ENCODE measurements at places on chromosomes 6 and 20. TPM values are rescaled to one million over a fixed set of nuclear protein-coding genes. Genes with fewer than 3 reads are reported as not detected.

The EYS gene
- not detected for polyA plus RNA-seq

The ITPR3 gene
- polyA plus RNA-seq = 2.4 TPM

The CFAP206 gene
- 0.07 TPM for polyA plus RNA-seq

The IMPG1 gene
- polyA plus RNA-seq = not detected

The ID4 gene
- polyA plus RNA-seq = not detected

The CCND3 gene
- polyA plus RNA-seq = 628 TPM

The PCK1 gene
- polyA plus RNA-seq = not detected

The SLC22A3 gene
- not detected for polyA plus RNA-seq

The RFX6 gene
- not detected for polyA plus RNA-seq

The ZNF311 gene
- polyA plus RNA-seq = 0.05 TPM

The COL21A1 gene
- polyA plus RNA-seq = not detected

The POU5F1 gene
- not detected for polyA plus RNA-seq

The IL20RA gene
- not detected for polyA plus RNA-seq

The CDS2 gene
- polyA plus RNA-seq = 39.7 TPM

The DEF6 gene
- 196 TPM for polyA plus RNA-seq

The SCUBE3 gene
- 0.06 TPM for polyA plus RNA-seq

The TBX18 gene
- not detected for polyA plus RNA-seq

The RAET1G gene
- polyA plus RNA-seq = not detected

The ERVFRD-1 gene
- polyA plus RNA-seq = not detected

The PHF3 gene
- 38.6 TPM for polyA plus RNA-seq

The TMEM244 gene
- polyA plus RNA-seq = not detected

The CTAGE9 gene
- not detected for polyA plus RNA-seq

The VIP gene
- not detected for polyA plus RNA-seq

The TMEM200A gene
- polyA plus RNA-seq = not detected

The SYNE1 gene
- polyA plus RNA-seq = 40.7 TPM

The NRN1 gene
- 0.13 TPM for polyA plus RNA-seq

The LY86 gene
- polyA plus RNA-seq = 6.3 TPM

The FABP7 gene
- not detected for polyA plus RNA-seq

The TRAPPC3L gene
- polyA plus RNA-seq = not detected

The FAM209B gene
- polyA plus RNA-seq = 1.7 TPM

The CRIP3 gene
- polyA plus RNA-seq = not detected

The NKAIN2 gene
- polyA plus RNA-seq = not detected

The PIGU gene
- polyA plus RNA-seq = 18.3 TPM

The TEAD3 gene
- 0.15 TPM for polyA plus RNA-seq

The PRL gene
- polyA plus RNA-seq = 2.6 TPM

The SLC44A4 gene
- polyA plus RNA-seq = not detected

The ARMH2 gene
- 0.27 TPM for polyA plus RNA-seq

The THBS2 gene
- 0.06 TPM for polyA plus RNA-seq

The KCNK5 gene
- not detected for polyA plus RNA-seq

Data from naive thymus-derived CD8-positive, alpha-beta T cell (primary cell).